HEK293T (cell line): ENCODE measurements at places on chromosomes 4 and X.

DNA sequence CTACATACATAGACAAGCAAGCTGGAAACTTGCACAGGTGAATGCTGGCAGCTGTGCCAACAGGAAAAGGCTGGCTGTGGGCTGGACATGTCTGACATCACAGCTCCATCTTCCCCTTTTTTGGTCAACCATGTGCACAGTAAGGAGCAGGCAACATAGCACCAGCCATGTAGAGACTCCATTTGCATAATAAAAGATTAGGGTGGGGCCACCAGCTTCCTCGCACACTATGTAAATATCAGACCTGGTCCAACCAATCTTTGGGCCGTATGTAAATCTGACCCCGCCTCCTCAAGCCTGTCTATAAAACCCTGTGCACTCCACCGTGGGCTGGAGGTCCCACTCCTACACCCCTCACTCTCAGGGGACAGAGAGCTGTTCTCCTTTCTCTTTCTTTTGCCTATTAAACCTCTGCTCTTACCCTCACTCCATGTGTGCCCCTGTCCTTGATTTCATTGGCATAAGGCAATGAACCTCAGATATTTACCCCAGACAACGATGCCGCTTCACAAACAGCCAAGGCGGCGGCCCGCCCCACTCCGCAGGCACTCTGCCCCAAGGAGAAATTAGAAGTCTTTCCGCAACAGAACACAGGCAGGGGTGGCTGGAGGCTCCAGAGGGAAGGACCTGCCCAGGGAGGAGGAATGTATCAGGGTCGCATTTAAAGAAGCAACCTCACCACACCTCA, 862.2 kb downstream of the TRIML1 start:
- DNase-seq, result no peak

DNA sequence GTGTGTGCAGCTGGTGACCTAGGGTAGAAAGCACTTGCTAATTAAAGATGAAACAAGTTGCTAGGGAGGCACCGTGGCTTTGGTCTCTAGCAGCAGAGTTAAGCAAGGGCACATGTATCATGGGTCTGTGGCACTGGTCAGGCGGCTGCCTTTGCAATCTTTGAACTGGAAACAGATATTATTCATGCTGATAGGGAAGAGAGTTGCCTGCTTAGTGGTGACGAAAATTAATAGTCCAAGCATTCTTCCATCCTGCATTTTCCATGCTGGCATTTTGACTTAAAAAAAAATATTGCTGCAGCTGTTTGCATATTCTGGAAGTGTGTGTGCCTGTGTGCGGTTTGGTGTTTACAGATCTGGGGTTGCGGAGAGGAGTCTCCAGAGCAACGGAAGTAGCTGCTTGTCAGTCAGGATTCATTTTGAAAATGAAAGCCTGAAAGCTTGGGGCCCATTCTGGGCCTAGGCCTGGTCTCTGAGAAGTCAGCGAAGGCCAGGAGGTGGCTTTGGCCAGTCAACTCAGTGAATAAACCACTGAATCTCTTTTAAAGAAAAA, 2.3 kb upstream of the SOWAHD start:
- no peak for DNase-seq

GRCh38 chrX:57929373-57929772, 19.1 kb upstream of the ZXDA start:
- peak; percentile 10 for DNase-seq

- DNase-seq, result peak; percentile 11
Observed at GRCh38 chrX:85611926-85612325, 232.5 kb upstream of the POF1B start.

- DNase-seq, result no peak
Observed at GRCh38 chr4:108693211-108693610, 42.8 kb downstream of the OSTC start.

DNA sequence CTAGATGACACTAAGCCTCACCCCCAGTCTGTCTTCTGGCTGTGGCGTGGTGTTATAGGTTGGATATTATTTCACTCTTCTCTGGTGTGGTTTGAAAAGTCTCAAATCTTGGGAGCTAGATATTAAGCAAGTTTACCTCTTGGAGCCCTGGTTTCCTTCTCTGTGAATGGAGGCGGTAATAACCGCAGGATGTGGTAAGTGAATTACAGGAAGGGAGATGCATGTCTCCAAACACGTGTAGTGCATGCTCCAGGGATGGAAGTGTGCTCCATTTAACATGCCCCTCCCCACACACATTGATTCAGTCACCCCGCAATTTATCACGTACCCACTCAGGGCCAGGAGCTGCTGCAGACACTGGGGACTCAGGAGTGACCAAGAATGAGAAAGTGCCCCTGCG, 4.9 kb downstream of the ZNF275 start:
- no peak for DNase-seq

GRCh38 chrX:137916090-137916746, 350.3 kb downstream of the ZIC3 start:
- DNase-seq, result no peak

- DNase-seq, result no peak
Observed at GRCh38 chrX:97858592-97858991, 974.9 kb downstream of the RPA4 start.

GRCh38 chr4:186264660-186265059, 1.3 kb upstream of the F11 start:
- no peak for DNase-seq

GRCh38 chr4:40737879-40738278, 11.9 kb upstream of the NSUN7 start:
- no peak for DNase-seq

DNA sequence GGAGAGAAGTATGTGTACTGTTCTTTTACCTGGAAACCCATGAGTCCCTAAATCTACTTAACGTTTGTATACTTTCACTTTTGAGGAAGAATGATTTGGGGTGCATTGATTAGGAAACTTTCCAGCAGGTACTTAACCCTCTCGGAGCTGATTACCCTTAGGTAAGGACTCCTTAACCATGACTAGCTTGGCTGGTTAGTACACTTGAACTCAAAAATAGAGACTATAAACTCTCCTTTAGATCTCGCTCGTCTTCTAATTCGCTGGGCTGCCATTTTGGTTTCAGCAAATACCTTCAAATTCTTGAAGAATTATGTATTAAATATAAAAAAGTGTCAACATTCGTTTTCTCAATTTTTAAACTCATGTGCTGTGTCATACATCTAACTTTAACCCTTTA, 2.0 kb downstream of the USP9X start:
- DNase-seq, result no peak

DNA sequence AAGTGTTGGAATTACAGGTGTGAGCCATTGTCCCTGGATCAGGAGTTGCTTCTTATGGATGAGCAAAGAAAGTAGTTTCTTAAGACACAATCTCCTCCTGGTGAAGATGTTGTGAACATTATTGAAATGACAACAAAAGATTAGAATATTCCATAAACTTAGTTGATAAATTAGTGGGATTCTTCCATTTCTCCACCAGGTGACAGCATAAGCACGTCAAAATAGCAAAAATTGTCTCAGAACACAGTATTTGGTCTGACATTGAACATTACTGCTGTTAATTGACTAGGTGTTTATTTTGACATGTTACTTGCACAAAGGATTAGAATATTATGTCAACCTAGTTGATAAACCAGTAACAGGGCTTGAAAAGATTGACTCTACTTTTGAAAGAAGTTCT, 21.6 kb downstream of the CLDN34 start:
- no peak for DNase-seq

DNA sequence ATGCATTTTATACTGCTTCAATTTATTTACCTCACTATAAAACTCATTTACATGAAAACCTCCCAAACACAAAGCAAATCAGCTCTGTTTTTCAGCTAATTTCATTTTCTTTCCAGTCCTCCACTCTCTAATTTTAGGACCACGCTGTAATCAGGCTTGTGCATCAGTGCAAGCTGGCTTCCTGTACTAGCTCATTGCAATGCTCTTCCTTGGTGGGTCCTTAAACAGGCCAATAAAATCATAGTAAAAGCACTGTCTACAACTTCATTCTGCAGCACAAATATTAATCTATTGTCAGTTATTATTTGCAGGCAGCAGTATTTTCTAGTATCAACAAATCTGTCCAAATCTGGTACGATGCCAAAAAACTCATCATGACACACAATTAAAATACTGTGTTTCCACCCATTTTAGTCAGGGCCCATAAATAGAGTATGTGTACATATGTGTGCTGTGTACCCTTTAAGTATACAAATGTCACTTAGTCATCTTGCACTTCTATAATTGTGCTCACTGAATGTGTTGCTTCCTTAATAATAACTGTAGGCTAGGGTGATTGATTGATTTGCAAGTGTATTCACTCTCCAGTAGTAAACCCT, 178.2 kb upstream of the HCCS start:
- no peak for DNase-seq

DNA sequence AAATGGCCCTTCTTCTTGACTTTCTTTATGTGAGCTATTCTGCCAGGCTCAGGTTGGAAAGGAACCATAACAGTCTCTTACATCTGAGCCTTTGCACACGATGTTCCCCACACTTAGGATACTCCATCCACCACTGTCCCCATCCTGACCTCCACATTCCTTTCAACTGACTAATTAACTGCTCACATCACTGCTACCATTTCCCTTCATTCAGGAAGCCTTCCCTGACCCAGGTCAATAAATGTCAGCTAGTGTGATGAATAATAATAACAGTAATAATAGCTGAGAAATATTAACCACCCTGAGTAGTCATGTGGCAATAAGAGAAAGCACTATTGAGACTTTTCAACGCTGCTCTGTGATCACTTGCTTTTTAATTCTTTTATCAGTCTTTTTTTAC, 291.7 kb downstream of the KCNIP4 start:
- DNase-seq, result no peak

- no peak for DNase-seq
Observed at GRCh38 chr4:78562687-78563086, 11.1 kb downstream of the ANXA3 start.

DNA sequence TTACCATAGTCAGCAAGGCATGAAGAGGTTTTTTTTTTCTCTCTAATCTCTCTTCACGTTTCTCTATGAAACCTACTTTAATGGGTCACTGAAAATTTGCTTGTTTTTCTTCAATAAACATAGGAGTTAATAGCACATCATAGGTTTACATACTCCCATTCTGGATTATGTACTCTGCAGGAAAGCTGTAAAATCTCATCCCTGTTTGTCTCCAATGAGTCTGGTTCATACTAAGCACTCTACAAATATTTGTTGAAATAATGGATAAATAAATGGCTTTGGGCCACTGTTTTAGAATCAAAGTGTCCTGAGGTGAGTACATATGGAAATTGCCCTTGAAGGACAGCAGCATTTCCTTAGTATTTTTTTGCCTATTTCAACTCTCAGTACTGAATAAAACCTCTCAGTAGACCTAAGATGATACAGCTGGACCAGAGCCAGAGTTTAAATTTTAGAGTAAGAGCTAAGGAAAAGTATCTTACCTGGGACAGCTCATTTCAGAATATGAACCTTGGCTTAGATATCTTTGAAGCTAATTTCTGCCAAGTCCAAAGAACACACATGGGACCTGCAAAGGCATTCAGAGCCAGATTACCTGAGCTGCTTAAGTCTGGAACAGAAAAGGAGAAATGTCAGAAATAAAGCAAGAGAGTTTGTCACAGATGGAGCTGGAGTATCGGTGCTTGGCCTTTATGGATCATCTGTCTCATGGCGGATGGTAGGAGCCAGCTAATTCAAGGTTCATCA, 34.4 kb downstream of the PF4 start:
- no peak for DNase-seq

DNA sequence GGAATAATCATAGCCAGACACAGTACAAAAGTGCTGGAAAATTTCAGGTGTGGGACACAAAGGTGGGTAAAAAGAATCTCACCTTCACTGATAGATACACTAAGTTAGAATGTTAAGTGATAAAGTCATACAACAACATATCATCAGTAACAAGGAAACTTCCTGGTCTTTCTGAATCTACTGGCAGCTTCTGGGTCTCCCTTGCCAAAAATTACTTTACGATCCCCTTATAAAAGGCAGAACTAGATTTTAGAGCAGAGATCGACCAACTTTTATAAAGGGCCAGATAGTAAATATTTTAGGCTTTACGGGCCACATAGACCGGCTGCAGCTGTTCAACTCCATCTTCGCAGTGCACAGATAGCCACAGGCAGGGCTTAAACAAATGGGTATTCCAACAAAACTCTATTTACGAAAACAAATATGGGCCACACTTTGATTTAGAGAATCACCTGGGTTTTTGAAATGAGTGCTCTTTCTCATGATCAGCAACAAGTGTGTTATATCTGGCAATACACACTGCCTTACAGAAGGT, 159.9 kb downstream of the AASDH start:
- DNase-seq, result no peak

GRCh38 chr4:148405161-148405893, 36.9 kb downstream of the NR3C2 start:
- DNase-seq, result no peak

- no peak for DNase-seq
Observed at GRCh38 chr4:53346920-53347852, 18.7 kb downstream of the SCFD2 start.

- no peak for DNase-seq
Observed at GRCh38 chrX:42967681-42968300, 189.8 kb upstream of the PPP1R2C start.

DNA sequence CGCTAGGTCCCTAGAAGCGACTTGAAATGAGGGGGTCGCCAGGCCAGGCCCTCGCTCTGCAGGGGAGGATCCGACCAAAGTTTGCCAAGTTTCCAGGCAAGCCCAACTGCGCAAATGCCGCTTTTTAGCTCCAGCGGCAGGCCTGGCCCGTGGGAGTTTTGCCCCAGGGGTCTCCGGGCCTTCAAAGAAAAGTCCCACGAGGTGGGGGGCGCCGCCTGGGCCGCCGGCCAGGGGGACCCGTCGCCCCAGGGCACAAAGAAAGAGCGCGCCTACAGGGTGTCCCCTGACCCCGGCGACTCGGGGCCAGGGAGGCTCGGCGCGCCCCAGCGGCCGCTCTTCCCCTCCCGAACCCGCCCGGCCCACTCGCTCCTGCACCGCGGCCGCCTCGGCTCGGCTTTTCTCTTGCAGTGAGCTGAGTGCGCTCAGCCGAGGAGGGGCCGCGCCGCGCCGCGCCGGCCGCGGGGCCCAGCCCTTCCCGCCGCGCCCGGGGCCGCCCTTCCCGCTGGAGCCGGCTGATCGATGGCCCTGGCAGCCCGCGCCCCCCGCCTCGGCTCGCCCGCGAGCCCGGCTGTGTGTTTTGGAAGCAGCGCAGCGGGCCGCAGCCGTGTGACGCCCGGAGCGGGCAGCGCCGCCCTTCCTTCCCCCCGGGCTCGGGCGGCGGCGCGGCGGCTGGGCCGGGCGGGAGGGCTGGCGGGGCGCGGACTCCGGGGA, 754 bp upstream of the KLF3 start:
- peak; percentile 56 for DNase-seq
